ENCODE measurements at places on chromosomes 13 and 19.

DNA sequence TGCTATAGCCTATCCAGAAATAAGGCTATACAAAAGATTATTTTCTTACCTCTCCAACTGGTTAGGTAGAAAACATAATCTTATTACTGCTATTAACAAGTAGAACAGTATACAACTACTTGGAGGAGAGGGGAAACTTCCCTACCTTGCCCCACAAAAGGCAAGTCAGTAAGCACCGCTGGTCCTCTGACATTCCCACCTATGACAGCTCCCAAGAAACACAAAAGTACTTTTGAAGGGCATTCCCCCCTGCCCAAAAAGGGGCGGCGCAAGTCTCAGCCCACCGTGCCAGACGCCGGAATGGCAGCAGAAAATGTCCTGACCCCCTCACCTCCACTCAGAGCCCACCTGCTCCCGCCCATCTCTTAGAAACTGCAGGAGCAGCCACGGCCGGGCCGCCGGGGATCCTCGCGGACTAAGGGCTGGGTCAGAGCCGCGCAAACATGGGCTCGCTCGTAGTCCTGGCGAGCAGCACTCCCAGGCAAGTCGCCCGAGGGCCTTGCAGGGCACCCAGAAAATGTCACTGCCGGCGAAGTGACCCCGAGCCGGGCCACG lies 437 bp downstream of the SUCLA2 start:
- no peak for DNase-seq

GRCh38 chr13:26307701-26308100 lies 53.8 kb downstream of the CDK8 start:
- DNase-seq: no peak

GRCh38 chr19:42378225-42379215 lies 11.6 kb downstream of the CNFN start:
- DNase-seq: no peak

DNA sequence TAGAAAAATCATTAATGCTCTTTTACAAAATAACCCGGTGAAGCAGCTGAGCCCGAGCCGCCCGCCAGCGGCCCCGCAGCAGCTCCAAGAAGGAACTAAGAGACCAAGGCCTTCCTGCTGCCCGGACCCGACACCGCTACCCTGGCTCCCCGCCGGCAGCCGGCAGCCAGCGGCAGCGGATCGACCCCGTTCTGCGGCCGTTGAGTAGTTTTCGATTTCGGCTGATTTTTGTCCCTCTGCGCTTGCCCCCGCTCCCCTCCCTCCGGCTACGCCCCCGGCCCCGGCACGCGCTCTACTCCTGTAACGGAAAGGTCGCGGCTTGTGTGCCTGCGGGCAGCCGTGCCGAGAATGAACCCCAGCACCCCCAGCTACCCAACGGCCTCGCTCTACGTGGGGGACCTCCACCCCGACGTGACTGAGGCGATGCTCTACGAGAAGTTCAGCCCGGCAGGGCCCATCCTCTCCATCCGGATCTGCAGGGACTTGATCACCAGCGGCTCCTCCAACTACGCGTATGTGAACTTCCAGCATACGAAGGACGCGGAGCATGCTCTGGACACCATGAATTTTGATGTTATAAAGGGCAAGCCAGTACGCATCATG lies at the start of gene PABPC3:
Gene PABPC3 (plus strand): TSS at position 286 of the 603 bp plus-strand sequence. CDS start 63 bp downstream, at position 349.
- no peak for DNase-seq

DNA sequence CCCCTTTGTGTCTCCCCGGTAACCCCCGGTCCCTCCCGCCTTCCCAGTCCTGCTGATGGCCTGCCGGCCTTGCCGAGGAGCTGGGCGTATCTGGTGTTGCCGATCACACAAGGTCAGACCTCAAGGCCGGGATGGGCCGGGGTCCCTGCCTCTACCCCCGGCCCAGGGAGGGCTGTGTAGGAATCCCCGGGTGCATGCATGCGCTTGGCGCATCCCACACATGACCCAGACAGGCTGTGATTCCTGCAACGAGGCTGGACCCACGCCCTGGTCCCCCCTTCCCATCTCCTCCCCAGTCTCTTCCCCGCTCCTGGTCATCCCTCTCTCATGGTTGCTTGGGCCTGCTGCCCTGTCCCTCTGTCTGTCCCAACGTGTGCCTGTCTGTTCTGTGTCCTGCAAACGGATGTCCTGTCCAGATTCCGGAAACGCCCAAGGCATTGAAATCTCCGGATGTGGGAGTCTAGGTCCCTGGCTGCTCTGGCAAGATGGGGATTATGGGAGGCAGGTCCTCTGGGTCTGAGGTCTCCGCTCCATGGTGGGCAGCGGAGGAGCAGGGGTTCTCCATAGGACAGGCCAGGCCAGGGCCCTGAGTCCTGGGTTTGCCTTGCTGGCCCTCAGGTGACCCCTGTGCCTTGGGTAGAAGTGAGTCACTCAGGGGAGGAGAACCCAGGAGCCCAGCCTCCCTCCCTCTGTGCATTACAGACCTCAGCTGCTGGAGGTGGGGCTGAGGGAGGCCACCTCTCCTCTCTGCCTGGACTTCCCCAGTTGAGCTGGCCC lies 1.6 kb downstream of the PKN1 start:
- DNase-seq: no peak

- no peak for DNase-seq
Measured at GRCh38 chr19:960020-960419, 24.1 kb upstream of the WDR18 start.

DNA sequence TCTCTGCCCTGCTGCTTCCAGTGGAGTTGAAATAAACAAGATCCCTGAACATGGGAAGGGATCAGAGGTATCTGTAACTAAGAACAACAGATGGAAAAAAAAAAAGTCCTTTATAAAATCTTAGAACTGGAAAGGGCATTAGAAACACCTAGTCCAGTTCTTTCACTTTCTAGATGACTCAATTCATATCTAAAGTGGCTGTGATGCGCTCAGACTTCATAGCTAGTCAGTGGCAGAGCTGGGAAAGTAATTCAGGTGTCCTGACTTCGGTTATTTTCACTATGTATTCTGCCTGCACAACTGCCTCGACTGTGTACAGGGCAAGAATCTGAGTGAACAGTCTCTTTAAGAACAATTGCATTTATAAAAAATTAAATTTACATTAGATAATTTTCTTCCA lies 151.8 kb upstream of the TMTC4 start:
- no peak for DNase-seq

DNA sequence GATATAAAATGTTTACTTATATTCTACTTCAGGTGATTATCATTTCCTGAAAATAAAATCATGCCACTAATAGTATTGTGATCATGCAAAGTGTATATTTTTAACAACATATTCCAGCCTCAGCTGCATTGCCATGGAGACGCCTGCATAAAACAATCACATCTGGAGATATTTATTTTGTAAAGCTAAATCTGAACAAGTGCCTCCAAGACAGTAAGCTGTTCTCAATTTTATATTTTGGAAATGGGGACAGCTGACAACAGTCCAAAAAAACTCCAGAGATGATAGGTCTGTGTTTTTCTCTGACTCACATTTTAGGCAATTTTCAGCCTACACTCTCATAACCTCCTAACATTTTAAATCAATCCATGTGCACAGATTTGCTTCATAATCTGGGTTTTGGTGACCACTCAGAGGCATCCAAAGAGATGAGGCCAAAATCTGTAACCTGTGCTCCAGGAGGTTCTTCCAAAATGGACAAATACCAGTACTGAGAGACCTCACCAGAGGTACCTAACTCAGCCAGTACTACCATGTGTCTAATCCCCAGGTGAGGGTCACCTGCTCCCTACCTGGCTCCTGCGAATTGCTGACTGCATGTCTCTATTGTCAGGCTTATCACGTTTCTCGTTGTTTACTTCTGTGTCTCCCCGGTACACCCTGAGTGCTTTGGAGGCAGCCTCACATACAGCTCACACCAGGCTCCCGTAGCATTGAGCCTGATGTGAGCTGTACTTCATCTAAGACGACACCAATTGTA lies 62.7 kb downstream of the COL4A1 start:
- no peak for DNase-seq

GRCh38 chr13:40132249-40132648 lies 476.8 kb downstream of the COG6 start:
- DNase-seq: no peak

DNA sequence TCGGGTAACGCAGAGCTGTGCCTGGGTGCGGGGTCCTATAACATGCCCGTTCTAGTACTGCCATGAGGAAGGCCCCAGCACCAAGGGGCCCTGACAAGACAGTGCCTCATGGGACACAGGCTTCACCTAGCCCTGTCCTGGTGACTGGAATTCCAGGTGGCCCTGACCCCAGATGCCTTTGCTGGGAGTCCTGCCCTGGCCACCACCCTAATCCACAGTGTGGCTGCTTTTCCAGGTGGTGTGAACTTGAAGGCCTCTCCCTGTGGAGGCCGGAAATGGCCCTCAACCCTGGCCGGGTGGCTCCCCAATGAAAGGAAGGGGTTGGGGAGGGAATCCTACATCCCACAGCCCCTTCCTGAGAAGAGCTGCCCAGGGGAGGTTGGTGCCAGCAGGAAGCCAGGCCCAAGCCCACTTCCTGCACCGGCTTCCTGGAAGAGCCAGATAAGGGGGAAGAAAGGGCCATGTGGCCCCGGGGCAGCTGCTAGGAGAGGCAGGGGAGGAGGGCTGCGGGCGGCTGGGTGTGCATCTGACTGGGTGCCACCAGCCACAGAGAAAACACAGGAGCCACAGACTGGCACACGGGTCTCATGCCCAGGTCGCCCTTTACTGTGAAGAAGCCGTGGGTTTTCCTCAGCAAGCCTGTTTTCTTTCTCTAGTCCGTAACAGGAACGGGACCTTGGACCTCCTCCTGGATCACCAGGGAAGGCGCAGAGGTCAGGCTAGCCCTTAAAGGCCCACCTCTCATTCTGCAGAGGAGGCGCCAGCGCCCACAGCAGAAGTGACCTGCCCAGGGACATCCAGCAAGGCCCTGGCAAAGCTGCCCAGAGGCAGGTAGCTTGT lies 4.7 kb downstream of the LSM4 start:
- no peak for DNase-seq

- no peak for DNase-seq
Measured at GRCh38 chr13:40115426-40115825, 460.0 kb downstream of the COG6 start.

DNA sequence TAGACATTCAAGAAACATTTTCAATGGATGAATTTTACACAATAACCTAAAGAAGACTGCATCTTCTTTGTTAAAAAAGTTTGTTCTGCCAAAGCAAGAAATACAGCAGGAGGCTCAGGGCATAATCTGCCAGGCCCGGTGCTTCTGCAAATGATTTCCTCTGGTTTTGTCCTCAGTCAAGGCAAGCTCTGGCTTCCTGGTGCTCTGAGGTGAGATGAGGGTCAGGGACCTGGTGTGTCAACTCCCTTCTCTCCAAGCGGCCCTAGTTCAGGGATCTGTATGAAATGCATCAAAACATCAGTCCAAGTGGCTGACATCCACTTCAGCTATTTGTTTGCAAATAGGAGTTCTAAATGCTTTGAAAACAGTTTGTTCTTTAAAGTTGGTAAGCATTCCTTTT lies 31.6 kb downstream of the LACC1 start:
- no peak for DNase-seq

DNA sequence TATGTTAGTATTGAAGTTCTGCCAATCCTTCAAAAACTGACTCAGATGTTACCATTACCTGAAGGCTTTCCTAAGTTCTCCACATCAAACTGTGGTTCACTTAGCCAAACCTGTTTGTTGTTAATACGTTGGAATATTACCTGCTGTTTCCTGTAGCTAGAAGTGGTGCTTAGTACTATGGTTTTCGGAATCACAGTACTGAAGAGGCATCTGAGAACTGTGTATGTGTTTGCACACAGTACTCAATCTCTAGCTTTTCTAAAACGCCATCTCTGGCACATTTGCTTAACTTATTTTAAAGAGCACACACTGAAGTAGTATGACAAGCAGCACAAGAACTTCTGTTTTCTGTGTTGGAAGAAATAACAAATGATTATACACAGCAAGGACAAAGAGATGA lies 248.2 kb downstream of the SHISA2 start:
- peak; percentile 38 for DNase-seq

GRCh38 chr19:6126335-6126974 lies 9.0 kb upstream of the ACSBG2 start:
- DNase-seq: no peak

GRCh38 chr13:44234566-44234965 lies 139.1 kb upstream of the SERP2 start:
- DNase-seq: no peak

- no peak for DNase-seq
Measured at GRCh38 chr19:8017808-8018207, 12.4 kb upstream of the ELAVL1 start.

DNA sequence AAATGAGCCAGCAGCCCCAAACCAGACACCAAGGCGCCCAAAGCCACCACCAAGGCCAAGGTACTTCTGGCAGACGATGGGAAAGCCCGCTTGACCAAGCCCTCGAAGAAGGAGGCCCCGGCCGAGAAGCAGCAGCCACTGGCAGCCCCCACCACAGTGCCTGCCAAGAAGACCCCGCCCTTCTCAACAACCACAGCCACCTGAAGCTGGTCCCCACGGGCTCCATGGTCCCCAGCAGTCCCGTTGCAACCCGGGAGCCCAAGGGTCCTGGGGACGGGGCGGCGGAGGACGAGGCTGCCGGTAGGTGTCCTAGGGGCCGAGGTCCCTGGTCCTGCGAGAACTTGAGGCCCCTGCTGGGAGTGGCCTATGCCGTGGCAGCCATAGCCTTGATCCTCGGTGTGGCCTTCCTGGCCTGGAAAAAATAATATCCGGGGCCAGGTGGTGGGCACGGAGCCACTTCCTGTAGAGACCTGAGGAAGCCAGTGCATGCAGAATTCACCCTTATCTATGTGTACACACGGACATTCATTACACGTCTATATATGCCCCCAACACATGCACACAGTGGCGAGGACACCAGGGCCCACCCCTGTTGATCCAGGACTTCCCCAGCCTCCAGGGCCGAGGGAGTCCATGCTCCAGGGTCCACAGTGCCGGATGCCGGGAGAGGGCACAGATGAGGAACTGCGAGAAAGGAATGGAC lies 13.8 kb downstream of the C1QTNF9 start:
- DNase-seq: no peak

- DNase-seq: no peak
Measured at GRCh38 chr13:27896726-27897125, 23.1 kb upstream of the PDX1 start.

GRCh38 chr19:57110592-57111328 lies 9.0 kb upstream of the USP29 start:
- DNase-seq: no peak

GRCh38 chr13:25886438-25887214 lies 165.2 kb downstream of the SHISA2 start:
- DNase-seq: no peak

GRCh38 chr19:29596885-29597525 lies 9.1 kb upstream of the POP4 start:
- no peak for DNase-seq

- DNase-seq: no peak
Measured at GRCh38 chr19:45173816-45174215, 4.2 kb downstream of the TRAPPC6A start.
